ENCODE measurements at places on chromosomes 16 and 17.

GRCh38 chr17:20095336-20096080, 86.3 kb downstream of the SPECC1 start:
- no peak for DNase-seq

- DNase-seq, result no peak
These were observed 24.6 kb upstream of the RPH3AL start for GRCh38 chr17:376936-377863.

DNA sequence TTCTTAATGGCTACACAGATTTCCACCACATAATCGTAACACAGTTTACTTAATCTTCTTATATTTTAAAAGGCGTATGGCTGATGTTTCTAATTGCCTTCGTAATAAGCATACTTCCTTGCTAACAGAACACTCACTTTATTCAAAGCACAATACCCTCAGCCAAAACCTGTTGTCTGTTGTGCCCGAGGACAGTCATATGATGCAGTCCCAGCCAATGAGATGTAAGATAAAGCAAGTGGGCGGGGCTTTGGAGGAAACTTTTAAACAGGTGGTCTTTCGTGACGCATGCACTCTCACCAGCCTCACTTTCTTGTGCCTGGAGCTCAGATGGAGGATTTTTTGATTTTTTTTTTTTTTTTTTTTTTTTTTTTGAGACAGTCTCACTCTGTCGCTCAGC, 174.1 kb downstream of the ZFHX3 start:
- DNase-seq, result no peak

GRCh38 chr17:58254803-58255202, 16.4 kb downstream of the LPO start:
- no peak for DNase-seq

DNA sequence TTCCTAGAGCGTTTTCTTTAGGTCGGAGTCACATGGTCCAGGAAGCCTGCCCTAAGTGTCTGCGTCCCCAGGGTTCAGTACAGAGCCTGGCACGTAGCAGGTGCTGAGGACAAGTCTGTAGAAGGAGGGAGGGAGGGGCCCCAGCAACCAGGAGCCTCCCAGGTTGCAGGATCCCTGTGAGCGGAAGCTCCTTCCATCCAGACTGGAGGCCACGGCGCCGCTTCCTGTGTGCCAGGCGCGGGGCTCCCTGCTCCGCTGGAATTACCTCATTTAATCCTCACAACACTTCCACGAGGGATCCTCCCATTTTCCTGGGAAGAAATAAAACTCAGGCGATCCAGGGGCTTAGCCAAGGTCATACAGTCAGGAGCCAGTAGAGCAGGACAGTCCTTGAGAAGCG, 22.1 kb downstream of the TRARG1 start:
- no peak for DNase-seq

- DNase-seq, result no peak
These were observed 6.5 kb downstream of the PSME3IP1 start for GRCh38 chr16:57179215-57179828.

GRCh38 chr16:4800290-4801041, 2.0 kb downstream of the ROGDI start:
- no peak for DNase-seq

- DNase-seq, result no peak
These were observed 2.6 kb downstream of the ADAMTS18 start for GRCh38 chr16:77432264-77432663.

- DNase-seq, result peak; percentile 40
These were observed 902.5 kb downstream of the KCNJ2 start for GRCh38 chr17:71071837-71072236.

DNA sequence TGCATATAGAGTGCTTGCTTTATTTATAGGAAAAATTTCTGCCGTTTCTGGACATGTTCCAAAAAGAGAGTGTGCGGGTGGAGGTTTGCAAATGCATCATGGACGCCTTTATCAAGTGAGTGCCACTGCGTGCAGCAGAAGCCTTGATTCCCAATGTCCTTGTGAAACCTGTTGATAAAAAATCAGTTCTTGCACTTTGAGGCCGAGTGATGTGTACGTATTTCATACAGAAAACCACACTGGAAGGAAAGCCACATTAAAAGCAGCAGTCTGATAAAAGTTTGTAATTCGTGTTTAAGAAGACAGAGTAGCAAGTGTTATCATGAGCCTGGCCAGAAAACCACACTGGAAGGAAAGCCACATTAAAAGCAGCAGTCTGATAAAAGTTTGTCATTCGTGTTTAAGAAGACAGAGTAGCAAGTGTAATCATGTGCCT, 78.0 kb downstream of the KNOP1 start:
- no peak for DNase-seq

- DNase-seq, result no peak
These were observed 11.8 kb upstream of the PEMT start for GRCh38 chr17:17603178-17603894.

DNA sequence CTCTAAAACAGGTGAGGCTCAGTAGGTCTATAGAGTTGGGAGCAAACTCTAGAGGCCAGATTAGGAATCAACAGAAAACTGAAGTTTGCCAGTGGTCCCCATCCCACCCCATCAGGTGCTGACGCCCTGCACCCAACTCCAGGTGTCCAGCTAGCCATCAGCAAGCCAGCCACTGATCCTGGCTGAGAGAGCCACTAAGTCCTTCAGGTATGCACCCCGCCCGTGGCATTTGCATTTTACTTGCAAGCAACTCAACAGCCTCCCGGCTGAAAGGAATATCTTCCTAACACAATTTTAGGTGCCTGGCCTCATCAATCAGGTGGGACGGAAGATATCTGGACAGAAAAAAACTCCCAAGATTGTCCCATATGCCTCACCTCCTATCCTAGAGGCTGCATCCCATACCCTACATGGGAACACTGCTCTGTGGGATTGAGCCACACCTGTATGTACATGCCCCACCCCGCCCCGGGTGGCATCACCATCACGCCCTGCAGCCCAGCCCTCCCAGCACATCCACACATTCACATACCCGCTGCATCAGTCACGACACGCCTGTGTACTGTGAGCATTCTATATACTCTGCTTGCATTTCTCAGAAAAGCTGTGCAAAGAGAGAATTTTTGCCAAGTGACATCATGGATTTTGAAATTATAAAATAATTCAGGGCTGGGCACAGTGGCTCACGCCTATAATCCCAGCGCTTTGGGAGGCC, 8.3 kb downstream of the OTOP3 start:
- DNase-seq, result no peak

GRCh38 chr17:62746941-62747340, 61.2 kb downstream of the MARCHF10 start:
- DNase-seq, result no peak

DNA sequence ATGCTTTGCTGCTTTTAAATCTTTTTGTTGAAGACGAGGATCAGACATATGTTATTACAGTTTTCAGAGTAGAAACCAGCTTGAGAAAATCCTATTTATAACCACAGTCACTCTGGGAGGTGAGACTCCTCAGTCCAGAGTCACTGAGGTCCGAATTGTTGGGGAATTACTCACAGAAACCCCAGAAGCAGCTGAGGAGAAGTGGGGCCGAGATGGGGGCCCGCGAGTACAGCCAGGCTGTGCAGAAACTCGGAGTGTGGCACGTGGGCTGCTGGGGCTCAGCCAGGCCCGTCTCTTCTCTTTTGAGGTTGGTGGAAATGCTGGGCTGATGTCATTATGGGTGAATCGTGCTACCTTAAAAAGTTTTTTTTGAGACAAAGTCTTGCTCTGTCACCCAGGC, 14.4 kb upstream of the GNG13 start:
- DNase-seq, result no peak

DNA sequence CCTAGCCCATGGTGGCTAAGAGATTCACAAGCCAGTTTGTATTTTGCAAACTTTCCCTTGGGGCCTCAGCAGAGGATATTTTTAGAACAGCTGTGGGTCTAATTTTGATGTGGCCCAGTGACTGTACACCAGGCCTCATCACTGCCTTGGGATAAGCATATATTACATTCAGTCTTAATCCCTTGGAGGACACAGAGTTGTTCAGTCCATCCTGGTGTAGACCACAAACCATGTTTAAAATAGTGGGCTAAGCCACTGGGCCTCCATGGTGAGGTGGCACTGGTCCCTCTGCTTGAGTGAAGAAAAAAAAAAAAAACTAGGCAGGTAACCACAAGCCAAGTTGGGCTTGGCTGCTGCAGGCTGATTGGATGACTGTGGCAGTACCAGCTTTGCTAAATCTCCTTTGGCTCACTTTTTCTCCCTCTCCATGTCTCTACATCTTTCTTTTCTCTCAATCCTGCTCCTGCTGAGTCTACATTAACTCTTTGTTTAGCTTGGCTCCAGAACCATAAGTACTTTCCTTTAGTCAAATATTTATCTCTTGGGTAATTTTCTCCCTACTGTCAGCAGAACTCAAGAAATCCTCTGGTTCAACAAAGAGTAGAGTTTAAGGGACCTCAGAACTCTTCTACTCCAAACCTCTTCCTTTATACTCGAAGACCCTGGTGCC, 120.0 kb upstream of the TBX2 start:
- no peak for DNase-seq

DNA sequence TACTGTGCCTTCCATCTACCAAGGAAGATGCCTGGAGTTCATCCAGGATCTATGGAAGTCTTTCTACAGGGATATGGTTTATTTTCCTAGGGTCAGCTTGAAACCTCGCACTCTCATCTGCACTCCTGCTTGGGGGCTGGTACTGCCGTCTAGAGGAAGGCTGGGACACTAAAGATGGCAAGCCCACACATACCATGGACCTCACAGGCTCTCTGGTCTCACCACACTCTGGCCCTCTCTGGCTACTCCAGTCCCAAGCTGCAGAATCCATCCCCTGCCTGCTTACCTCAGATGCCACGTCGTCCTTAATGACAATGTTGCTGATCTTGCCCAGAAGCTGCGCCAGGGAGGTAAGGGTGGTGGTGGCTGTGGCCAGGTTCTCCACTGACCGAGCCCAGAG, 2.1 kb upstream of the UNC119 start:
- no peak for DNase-seq

DNA sequence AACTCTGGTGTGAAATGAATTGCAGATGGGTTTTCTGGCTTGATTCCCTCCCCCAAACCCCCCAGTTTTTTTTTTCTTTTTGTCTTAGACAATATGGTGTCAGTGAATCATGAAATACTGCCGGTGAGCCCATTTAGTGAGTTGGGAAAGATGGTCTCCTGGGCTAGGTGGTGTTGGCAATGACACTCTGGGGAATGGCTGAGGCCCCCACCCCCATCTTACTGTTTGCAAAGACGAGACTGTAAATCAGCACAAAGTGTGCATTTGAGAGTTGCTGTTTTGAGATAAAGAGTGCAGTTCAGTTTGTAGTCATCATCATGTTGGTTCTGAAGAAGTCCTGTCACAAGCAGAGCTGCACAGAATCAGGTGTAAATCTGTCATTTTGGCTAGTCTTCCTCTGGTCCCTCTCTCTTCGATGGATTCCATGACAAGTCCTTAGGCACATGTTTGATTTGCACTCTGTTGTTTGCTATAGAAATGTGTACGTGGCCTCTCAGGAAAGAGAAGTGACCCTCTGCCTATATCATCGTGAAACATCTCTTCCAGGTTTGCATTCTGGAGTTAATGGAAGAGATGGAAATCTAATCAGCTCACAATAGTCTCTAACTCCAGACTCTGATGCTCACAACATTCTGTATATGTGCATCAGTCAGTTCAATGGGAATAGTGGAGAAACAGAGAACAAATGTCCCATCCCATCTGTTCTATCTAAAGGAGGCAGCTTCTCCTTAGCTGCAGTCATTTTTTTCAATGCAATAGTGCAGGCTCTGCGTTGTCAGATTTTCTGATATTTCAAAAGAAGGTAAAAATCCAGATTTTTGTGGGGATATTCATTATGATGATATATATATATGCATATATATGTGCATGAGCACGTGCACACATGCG, 34.6 kb downstream of the RBFOX1 start:
- DNase-seq, result no peak

GRCh38 chr17:54662978-54663876, 237.4 kb upstream of the TOM1L1 start:
- no peak for DNase-seq

- no peak for DNase-seq
These were observed 187.0 kb downstream of the SEC14L1 start for GRCh38 chr17:77327566-77328464.

DNA sequence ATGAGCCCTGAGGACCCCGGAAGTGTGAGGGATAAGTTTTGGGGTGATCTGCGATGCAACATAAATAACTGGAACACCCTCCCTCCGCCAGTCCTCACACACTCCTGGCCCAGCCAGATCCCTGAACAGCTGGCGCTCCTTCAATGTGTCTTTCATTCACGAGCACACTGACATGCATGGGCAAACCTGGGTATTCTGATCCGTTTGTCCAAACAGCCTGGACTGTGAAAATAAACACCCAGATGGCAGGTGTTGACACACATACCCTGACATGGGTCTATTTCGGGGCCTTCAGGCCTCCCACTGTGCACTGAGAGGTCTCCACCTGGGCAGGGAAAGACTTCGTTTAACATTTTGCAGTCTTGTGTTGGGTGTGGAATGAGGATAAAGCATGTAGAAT, 3.0 kb upstream of the CPNE2 start:
- DNase-seq, result no peak

DNA sequence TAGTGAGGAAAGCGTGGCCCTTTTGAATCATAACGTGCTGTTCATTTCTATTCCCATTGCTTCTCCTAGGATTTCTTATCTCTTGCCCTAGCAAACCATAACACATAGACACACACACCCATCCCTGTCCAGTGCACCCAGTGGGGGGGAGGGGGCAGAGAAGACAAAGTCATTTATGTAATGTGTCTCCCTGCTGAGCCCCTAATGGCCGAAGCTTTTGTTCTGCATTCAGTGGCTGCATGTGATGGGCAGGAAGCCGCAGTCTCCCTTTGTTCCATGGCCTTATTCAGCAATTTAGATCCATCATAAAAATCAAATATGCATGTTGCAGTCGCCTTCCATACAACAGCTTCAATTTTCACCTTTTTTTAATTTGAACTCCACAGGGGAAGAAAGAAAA, 325.4 kb downstream of the ZFHX3 start:
- DNase-seq, result no peak

- no peak for DNase-seq
These were observed 585.1 kb upstream of the CDH5 start for GRCh38 chr16:65781363-65781762.

GRCh38 chr16:86723689-86724088, 145.3 kb downstream of the FOXL1 start:
- DNase-seq, result no peak

DNA sequence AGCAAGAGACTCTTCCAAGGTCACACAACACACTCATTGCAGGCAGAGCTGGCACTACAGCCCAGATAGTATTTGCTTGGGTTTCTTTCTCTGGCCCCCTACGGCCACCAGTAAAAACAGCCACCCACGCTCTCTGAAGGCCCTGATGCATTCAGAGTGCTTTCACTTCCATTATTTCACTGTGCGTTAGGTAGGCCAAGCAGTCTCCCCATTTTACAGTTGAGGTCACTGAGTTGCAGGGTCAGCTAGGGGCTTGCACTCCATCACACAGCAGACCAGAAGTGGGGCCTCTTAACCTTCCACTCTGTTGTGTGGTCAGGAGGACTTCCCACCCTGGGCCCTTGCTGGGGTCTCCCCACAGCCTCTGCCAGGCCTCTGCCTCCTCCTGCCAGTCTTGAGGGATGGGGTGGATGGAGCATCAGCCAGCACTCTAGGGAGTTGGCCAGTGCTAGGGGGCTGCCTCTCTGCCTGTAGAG, 2.5 kb downstream of the TBX21 start:
- DNase-seq, result no peak

Data from epithelial cell of proximal tubule (primary cell).